ENCODE measurements at places on chromosomes 6 and 20. TPM values are rescaled to one million over a fixed set of nuclear protein-coding genes. Genes with fewer than 3 reads are reported as not detected.

Gene KCNK5
- 9.5 TPM for total RNA-seq

Gene TCF21
- 0.20 TPM for total RNA-seq

Gene TRIM10
- total RNA-seq: 0.98 TPM

Gene TDP2
- total RNA-seq: 30.2 TPM

Gene PAK5
- not detected for total RNA-seq

Gene PCK1
- total RNA-seq: 0.49 TPM

Gene NKAIN2
- not detected for total RNA-seq

Gene MACROD2
- 3.7 TPM for total RNA-seq

Gene BPIFB1
- 0.17 TPM for total RNA-seq

Gene TCF19
- 15.4 TPM for total RNA-seq

Gene ID4
- total RNA-seq: 0.10 TPM

Gene CFAP61
- 1.7 TPM for total RNA-seq

GRCh38 chr20:53900380-53900999 is 169.9 kb downstream of the BCAS1 start:
- no peaks in the 10 kb centered on the region for H3K27me3 ChIP-seq
- H3K36me3 ChIP-seq: no peaks in the 10 kb centered on the region
- H3K27ac ChIP-seq: no peak overlapping the region
- H3K4me3 ChIP-seq: no peak overlapping the region

GRCh38 chr20:11993886-11994461 is 76.3 kb downstream of the BTBD3 start:
- no peaks in the 10 kb centered on the region for H3K4me1 ChIP-seq
- no peak overlapping the region for H3K4me3 ChIP-seq
- H3K36me3 ChIP-seq: no peaks in the 10 kb centered on the region
- DNase-seq: no peak
- H3K27ac ChIP-seq: no peak overlapping the region

DNA sequence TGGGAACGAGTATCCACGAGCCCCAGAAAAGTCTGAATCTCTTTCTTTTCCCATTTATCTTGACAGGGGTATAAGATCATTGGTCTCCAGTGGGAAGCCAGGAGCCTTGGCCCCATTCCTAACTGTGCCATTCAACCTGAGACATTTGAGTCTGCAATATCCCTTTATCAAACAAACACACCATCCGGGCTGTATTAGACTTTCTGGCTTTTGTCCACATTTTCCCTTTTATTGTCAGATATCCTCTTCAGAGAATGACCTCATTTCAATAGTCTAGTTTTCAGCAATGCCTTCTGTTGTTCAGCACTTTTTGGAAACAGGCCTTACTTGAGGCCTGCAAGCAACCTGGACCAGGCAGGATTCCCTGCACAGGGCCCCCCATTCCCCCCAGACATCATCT is 15.7 kb downstream of the BPIFA1 start:
- no peak overlapping the region for H3K27ac ChIP-seq
- H3K27me3 ChIP-seq: no peaks in the 10 kb centered on the region
- no peak for DNase-seq
- no peaks in the 10 kb centered on the region for H3K36me3 ChIP-seq
- no peaks in the 10 kb centered on the region for H3K4me1 ChIP-seq

- no peak overlapping the region for H3K27ac ChIP-seq
- H3K4me1 ChIP-seq: no peaks in the 10 kb centered on the region
- H3K36me3 ChIP-seq: no peaks in the 10 kb centered on the region
- no peaks in the 10 kb centered on the region for H3K27me3 ChIP-seq
- H3K4me3 ChIP-seq: no peak overlapping the region
These were observed 36.4 kb downstream of the DCBLD1 start for GRCh38 chr6:117518870-117519269.

- DNase-seq: no peak
- H3K27me3 ChIP-seq: no peaks in the 10 kb centered on the region
- no peak overlapping the region for H3K27ac ChIP-seq
- no peaks in the 10 kb centered on the region for H3K36me3 ChIP-seq
- H3K4me3 ChIP-seq: no peak overlapping the region
- peaks cover 4% of the 10 kb centered on the region for H3K4me1 ChIP-seq
These were observed 136.1 kb downstream of the TFAP2A start for GRCh38 chr6:10278746-10279145.

DNA sequence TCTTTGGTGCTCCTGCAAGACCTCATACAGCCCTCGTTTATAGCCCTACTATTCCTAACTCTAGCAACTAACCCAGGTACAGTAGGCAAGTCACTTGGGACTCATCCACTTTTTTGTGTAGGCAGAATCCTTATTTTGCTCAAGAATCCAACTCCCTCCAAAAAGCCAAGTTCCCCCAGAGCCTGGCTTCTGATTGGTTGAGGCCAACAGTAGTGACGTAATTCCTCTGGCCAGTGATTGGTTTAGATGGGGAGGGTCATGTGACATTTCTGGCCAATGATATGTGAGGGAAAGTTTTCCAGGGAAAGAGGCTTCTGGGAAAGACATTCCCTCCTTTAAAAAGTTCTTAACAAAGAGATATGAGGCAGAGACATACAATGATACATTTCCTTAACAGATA is 32.1 kb downstream of the KIAA1755 start:
- no peaks in the 10 kb centered on the region for H3K4me1 ChIP-seq
- DNase-seq: no peak
- H3K27me3 ChIP-seq: no peaks in the 10 kb centered on the region
- H3K27ac ChIP-seq: no peak overlapping the region
- no peak overlapping the region for H3K4me3 ChIP-seq
- H3K36me3 ChIP-seq: no peaks in the 10 kb centered on the region

DNA sequence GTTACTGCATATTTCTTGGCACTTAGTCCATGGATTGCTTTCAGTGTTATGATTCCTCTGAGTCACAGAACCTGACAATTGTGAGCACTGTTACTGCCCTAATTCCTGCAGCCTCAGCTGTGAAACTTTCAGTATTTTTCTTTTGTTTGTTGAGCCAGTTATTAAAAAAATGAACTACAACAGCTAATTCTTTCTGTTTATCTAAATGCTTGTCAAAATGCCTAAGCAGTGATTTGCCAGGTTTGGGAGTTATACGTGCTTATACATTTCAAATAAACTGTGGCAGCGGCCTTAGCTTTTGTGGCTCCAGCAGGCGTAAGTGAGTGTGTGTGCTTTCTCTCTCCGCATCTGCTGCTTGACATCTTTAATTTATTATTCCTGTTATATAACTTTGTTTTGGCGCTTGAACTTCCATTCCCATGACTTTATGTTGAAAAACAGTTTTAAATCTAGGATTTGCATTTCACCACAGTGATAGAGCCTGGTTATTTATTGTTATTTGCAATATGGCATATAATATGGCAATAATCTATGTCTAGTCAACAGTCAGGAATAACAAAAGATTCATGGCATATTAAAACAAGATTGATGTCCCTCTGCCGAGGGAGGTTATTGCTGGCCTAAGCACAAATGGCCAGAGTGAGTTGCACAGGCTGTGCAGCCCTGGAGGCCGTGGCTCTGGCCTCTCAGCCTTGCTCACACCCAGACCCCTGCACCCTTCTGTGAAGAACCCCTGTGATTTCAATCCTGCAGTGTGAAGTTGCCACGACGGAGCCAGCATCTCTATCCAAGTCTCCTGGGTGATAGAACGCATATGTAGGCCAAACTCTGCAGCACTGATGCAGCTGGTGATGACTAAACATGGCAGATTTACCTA is 303.4 kb downstream of the THBS2 start:
- H3K27me3 ChIP-seq: no peaks in the 10 kb centered on the region
- H3K4me3 ChIP-seq: no peak overlapping the region
- no peak overlapping the region for H3K27ac ChIP-seq
- H3K36me3 ChIP-seq: no peaks in the 10 kb centered on the region
- DNase-seq: no peak

GRCh38 chr6:147961481-147962141 is 381.0 kb upstream of the SASH1 start:
- no peaks in the 10 kb centered on the region for H3K36me3 ChIP-seq
- no peaks in the 10 kb centered on the region for H3K27me3 ChIP-seq
- no peak for DNase-seq

GRCh38 chr6:162814426-162814973 is 86.7 kb downstream of the PACRG start:
- H3K27me3 ChIP-seq: no peaks in the 10 kb centered on the region
- no peak overlapping the region for H3K27ac ChIP-seq
- H3K4me3 ChIP-seq: no peak overlapping the region
- H3K36me3 ChIP-seq: no peaks in the 10 kb centered on the region
- no peaks in the 10 kb centered on the region for H3K4me1 ChIP-seq

- H3K27ac ChIP-seq: no peak overlapping the region
- H3K4me1 ChIP-seq: peaks cover 2% of the 10 kb centered on the region
- no peaks in the 10 kb centered on the region for H3K36me3 ChIP-seq
- peak; percentile 13 for DNase-seq
- H3K4me3 ChIP-seq: no peak overlapping the region
These were observed 416.9 kb downstream of the FRK start for GRCh38 chr6:115643762-115644161.

DNA sequence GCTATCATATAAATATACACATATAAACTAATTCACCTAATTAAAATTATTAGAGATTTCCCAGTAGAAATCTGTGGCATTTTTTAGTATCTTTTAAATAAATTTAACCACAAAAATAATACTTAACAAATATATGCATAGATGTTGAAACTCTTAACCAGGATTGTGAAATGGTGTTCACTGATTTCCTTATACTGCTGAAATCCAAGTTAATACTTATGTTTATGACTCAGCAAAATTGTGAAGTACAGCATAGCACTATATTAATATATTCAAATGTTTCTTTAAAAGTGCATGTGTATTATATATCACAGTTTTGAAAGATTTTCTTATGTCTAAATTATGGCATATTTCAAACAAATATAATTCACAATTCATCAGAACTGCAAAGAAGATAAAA is 328.2 kb upstream of the MANEA start:
- H3K4me3 ChIP-seq: no peak overlapping the region
- no peak overlapping the region for H3K27ac ChIP-seq
- H3K4me1 ChIP-seq: no peaks in the 10 kb centered on the region
- no peaks in the 10 kb centered on the region for H3K27me3 ChIP-seq

DNA sequence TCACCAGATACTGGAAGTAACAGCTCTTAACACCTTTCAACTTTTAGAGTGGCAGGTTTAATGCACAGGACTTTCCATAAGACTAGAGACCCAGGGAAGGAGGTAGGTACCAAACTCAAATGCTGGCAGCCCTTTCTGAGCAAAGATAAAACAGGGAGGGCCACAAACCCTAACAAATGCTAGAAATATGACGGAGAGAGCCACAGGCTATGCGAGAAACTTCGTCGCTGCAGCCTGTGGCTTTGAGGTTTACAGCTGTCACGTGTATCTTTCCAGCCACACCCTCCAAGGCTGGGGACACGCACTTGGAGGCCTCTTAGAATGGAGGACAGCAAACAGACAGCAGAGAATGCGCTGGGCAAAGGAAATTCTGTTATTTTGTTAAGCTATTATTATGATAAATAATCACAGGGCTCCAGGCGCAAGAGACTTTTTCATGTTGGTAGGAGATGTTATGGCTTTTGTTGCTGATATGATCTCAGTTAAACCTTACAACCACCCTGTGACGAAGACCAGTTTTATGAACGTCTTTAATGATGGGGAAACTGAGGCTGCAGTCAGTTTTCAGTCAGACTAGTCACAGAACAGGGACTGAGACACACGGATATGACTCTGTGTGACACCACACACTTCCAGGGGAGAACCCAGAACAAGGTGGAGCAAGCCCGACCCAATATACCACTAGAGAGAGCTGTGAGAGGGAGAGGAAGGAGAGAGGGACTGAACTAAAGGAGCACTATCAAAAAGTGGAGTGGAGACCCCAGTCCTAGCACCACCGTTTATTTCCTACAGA is 2.0 kb downstream of the TRAM2 start:
- DNase-seq: no peak
- no peaks in the 10 kb centered on the region for H3K36me3 ChIP-seq
- H3K27ac ChIP-seq: no peak overlapping the region
- H3K4me1 ChIP-seq: peaks cover 11% of the 10 kb centered on the region

GRCh38 chr6:90411292-90411781 is 114.7 kb upstream of the BACH2 start:
- H3K36me3 ChIP-seq: no peaks in the 10 kb centered on the region
- no peak overlapping the region for H3K27ac ChIP-seq
- H3K27me3 ChIP-seq: no peaks in the 10 kb centered on the region

DNA sequence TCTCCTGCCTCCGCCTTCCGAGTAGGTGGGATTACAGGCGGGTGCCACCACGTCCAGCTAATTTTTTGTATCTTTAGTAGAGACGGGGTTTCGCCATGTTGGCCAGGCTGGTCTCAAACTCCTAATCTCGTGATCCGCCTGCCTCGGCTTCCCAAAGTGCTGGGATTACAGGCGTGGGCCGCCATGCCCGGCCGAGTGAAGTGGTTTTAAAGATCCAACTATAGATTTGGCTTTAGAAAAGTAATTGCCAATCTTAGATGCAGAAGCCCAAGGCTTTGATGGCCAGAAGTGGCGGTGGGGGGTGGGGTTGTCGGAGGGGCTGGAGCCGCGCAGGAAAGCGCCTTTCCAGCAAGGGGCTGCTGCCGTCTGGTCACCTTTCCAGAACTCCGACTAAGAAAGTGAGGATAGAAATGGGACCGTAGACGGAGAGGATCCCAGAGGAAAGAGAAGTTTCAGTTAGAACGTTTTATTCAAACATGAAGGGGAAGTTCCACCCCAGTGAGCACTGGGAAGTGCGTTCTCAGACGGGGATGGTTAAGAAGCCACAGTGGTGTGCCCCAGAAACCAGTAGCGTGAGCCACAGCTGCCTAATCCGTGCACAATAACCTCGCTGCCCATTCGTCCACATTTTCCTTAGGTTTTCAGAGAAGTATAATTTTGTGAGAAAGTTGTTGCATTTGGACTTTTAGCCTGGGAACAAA is 69.7 kb downstream of the DLL1 start:
- no peak for DNase-seq
- no peaks in the 10 kb centered on the region for H3K36me3 ChIP-seq
- H3K4me3 ChIP-seq: no peak overlapping the region

DNA sequence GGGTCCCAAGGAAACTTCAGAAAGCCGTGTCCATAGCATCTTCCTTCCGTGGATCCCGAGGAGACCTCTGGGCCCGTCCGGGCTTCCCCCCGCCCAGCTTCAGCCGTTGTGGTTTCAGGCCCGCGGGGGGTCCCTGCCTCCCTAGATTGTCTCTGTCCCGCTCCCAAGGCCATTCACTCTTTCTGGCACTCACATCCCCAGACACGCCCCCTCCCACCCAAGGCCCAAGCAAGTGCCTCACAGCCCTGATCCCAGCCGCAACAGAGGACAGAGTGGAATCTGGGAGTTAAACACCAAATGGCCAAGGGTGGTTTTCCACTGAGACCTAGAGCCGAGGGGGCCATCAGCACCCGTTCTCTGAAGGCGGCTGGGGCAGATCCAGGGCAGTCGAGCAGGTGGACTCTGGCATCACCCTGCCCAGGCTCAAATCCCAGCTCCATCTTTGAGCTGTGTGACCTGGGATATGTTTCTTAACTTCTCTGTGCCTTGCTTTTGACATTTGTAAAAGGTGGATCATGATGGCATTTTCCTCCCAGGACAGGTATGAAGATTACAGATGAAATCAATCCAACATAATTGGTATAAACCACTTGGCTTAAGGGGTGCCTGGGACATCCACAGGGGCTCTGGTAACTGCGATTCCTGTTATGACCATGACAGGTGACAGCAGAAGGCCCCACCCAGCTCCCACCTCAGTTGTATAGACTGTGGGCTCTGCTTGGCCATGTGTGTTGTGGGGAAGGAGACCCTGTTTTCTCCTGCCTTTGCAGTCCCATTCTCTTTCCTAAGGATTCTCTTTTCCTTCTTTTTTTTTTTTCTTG is 48.1 kb downstream of the CTCFL start:
- H3K4me3 ChIP-seq: no peak overlapping the region
- peaks cover 15% of the 10 kb centered on the region for H3K4me1 ChIP-seq
- DNase-seq: no peak
- H3K27ac ChIP-seq: no peak overlapping the region
- H3K27me3 ChIP-seq: no peaks in the 10 kb centered on the region

- no peaks in the 10 kb centered on the region for H3K27me3 ChIP-seq
- no peak overlapping the region for H3K4me3 ChIP-seq
- no peak for DNase-seq
- no peak overlapping the region for H3K27ac ChIP-seq
- no peaks in the 10 kb centered on the region for H3K36me3 ChIP-seq
These were observed 169.3 kb downstream of the ARID1B start for GRCh38 chr6:156946370-156946936.
